ENCODE measurements at places on chromosomes 7 and 10. TPM values are rescaled to one million over a fixed set of nuclear protein-coding genes. Genes with fewer than 3 reads are reported as not detected.

GRCh38 chr10:70106958-70107791, 25.4 kb downstream of the AIFM2 start:
- no peaks in the 10 kb centered on the region for H3K4me1 ChIP-seq
- no peak overlapping the region for H3K27ac ChIP-seq
- peaks cover 8% of the 10 kb centered on the region for H3K27me3 ChIP-seq
- no peak overlapping the region for H3K4me3 ChIP-seq
- H3K36me3 ChIP-seq, result peaks cover 42% of the 10 kb centered on the region
- peak; percentile 73 for DNase-seq

- H3K4me3 ChIP-seq, result no peak overlapping the region
- no peaks in the 10 kb centered on the region for H3K27me3 ChIP-seq
- no peaks in the 10 kb centered on the region for H3K4me1 ChIP-seq
- no peak for DNase-seq
Measured at GRCh38 chr10:44647877-44648542, 263.1 kb upstream of the CXCL12 start.

DNA sequence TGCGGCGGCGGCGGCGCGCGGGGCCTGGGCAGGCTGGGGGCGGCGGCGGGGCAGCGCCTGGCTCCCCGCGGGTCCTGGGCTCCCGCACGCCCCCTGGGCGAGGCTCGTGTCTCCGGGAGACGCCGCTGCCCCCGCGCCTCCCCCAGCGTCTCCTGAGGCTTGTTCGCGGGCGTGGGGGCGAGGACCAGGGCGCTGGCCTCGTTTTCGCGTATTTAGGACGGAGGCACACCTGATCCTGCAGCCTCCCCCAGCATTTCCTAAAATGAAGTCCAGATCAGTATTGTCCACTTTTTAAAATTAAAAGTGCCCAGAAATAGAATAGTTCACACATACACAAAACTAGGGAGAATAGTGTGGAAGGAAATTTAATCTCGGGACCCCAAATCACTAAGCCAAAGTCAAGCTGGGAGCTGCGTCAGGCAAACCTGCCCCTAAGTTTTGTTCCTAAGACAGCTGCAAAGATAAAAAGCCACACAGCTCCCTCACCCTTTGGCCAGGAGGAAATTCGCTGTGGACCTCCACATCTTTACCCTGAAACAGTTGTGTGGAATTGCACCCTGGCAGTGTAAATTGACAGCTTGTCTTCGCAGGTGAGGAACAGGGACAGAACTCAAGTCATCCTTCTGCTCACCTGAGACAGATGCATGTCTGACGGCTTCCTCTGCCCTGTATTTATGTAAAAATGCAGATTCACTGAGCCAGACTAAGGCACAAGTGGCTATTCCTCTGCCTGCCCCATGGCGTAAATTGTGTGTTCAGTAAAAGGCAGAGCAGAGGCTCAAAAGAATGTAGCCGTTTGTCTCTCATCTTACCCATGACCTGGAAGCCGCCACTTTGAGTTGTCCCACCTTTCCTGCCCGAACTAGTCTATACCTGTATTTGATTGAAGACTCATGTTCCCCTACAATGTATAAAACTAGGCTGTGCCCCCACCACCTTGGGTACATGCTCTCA, 740 bp downstream of the GALNT11 start:
- H3K4me1 ChIP-seq, result peaks cover 7% of the 10 kb centered on the region
- H3K27ac ChIP-seq, result no peak overlapping the region
- DNase-seq, result no peak

The ATOH7 gene
- total RNA-seq, result 0.23 TPM

- no peak overlapping the region for H3K27ac ChIP-seq
- no peak overlapping the region for H3K4me3 ChIP-seq
- no peaks in the 10 kb centered on the region for H3K36me3 ChIP-seq
Measured at GRCh38 chr7:95636140-95636940, 40.0 kb upstream of the PDK4 start.

The HTR5A gene
- 0.08 TPM for total RNA-seq

DNA sequence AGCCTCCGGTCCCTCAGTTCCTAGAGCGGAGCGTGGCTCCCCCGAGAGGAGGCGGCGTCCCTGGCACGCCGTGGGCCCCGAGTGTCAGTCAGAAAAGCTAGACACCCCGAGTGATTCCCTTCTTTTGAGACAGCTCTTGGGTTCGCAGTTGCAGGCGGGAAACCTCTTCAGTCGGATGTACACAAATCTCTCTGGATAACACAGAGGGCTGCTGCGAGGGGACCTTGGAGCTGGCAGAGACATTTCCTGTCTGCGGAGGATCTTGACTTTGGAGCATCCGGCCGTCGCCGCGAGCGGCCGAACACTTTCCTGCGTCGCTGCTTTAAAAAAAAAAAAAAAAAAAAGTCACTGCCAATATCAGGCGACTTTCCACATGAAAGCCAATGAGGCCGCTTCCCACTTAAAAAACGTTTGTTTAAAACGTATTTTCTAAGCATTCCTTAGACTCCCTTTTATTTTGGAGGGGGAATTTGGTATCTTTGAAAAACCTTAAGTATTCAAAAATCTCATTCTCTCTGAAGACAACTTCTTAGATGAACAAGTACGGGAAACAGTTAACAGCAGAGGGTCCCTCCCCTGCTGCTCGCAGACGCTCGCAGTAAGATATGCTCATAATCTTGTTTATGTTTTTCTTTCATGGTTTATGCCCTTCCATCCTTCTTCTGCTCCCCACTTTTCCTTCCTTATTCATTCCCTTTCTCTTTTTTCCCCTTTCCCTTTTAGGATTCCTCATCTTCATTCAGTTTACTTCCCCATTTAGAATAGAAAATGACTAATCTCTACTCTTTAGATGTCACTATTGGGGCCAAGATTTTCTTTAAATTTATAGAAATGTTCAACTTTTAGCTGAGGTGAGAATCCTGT, 10.0 kb downstream of the HHEX start:
- peaks cover 46% of the 10 kb centered on the region for H3K4me1 ChIP-seq
- peak; percentile 50 for DNase-seq
- H3K4me3 ChIP-seq, result peak overlapping the region; percentile 62
- H3K36me3 ChIP-seq, result peaks cover 11% of the 10 kb centered on the region
- peaks cover 9% of the 10 kb centered on the region for H3K27me3 ChIP-seq

The CPEB3 gene
- total RNA-seq, result 2.4 TPM

DNA sequence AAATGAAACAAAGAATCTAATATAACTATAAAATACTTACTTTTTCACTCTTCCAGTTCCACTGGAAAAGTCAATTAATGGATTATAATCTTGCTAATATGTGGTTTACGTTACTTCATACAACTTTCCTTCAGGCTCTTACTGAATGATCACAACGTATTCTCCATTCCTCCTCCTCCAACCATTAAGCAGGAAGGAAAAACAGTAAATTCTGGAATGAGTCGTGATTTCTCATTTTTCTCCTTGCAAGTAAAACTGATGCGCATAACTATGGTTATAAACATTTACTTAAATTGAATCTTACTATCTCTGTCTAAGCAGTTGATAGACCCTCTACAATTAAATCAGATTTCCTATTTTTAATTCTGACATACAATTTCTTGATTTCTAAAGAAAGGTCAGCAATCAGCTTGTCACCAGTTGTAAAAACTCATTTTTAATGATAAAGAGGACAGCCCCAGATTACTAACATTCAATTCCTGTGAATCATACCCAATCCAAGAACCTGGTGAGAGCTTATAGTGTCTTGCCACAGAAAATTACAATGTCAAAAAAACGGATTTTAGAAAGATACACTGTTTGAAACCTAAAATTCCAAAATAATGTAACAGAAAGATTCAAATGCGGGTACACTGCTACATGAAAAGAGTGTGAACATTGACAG, 64.3 kb downstream of the EZH2 start:
- DNase-seq, result no peak
- H3K27ac ChIP-seq, result no peak overlapping the region
- H3K4me3 ChIP-seq, result no peak overlapping the region

- H3K4me1 ChIP-seq, result peaks cover 22% of the 10 kb centered on the region
- H3K27me3 ChIP-seq, result peaks cover 12% of the 10 kb centered on the region
- peaks cover 6% of the 10 kb centered on the region for H3K36me3 ChIP-seq
- peak overlapping the region; percentile 100 for H3K27ac ChIP-seq
Measured at GRCh38 chr7:23530405-23530804, 1.4 kb downstream of the TRA2A start.

- H3K4me3 ChIP-seq, result no peak overlapping the region
- H3K27me3 ChIP-seq, result no peaks in the 10 kb centered on the region
- no peak for DNase-seq
Measured at GRCh38 chr10:19745672-19746071, 70.6 kb upstream of the PLXDC2 start.

GRCh38 chr7:101299511-101300464, 21.8 kb downstream of the IFT22 start:
- peaks cover 4% of the 10 kb centered on the region for H3K27me3 ChIP-seq
- no peak overlapping the region for H3K27ac ChIP-seq
- H3K4me3 ChIP-seq, result no peak overlapping the region

The DOCK1 gene
- 116 TPM for total RNA-seq

DNA sequence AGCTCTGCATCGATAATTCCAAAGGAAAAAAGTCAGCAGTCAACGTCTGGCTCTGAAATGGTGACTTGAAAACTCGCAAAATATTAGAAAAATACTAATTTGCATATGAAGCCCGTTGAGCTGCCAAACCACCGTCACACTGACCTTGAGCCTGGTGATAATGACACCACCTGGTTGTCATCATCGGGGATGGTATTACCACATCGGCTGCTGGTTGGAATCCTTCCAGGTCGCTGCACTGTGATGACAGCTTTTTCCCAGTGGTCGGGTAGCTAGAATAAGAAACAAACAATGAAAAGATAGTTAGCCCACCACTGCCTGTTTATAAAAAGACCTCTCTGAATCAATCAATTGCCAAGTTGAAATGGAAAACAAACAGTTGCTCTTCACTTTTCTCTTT, 41.6 kb downstream of the LAMB1 start:
- peaks cover 72% of the 10 kb centered on the region for H3K36me3 ChIP-seq
- H3K4me3 ChIP-seq, result peak overlapping the region; percentile 30
- no peak overlapping the region for H3K27ac ChIP-seq
- peaks cover 11% of the 10 kb centered on the region for H3K27me3 ChIP-seq
- H3K4me1 ChIP-seq, result no peaks in the 10 kb centered on the region

The CAMK1D gene
- total RNA-seq, result 4.1 TPM

DNA sequence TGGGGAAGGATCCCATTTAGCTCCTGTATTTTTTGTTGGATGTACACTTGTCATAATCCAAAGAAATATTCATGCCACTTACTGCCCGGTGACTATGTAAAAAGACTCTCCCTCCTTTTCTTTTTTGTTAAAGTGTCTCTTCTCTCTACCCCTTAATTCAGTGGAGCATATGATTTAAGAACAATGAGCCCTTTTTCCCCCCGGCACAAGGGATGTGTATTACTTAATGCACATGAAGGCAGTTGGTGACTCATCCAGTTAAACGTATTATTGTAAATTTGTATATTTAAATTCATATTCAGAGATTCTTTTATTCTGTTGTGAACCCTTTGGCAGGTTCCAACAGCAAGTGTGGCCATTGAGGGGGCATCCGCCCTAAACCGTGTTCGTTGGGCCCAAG, 241.9 kb downstream of the SLC25A13 start:
- H3K4me3 ChIP-seq, result no peak overlapping the region
- no peaks in the 10 kb centered on the region for H3K36me3 ChIP-seq
- H3K4me1 ChIP-seq, result peaks cover 12% of the 10 kb centered on the region
- no peak overlapping the region for H3K27ac ChIP-seq

The DNMBP gene
- total RNA-seq, result 21.8 TPM

The MICU1 gene
- 39.9 TPM for total RNA-seq

GRCh38 chr10:71339796-71340589, 20.9 kb downstream of the SLC29A3 start:
- H3K4me1 ChIP-seq, result peaks cover 39% of the 10 kb centered on the region
- H3K4me3 ChIP-seq, result no peak overlapping the region
- peak overlapping the region; percentile 57 for H3K27ac ChIP-seq
- DNase-seq, result no peak
- peaks cover 1% of the 10 kb centered on the region for H3K36me3 ChIP-seq
- peaks cover 3% of the 10 kb centered on the region for H3K27me3 ChIP-seq

GRCh38 chr10:113381981-113382509, 170.8 kb upstream of the HABP2 start:
- no peaks in the 10 kb centered on the region for H3K36me3 ChIP-seq
- DNase-seq, result peak; percentile 25
- H3K4me1 ChIP-seq, result peaks cover 44% of the 10 kb centered on the region
- peak overlapping the region; percentile 44 for H3K4me3 ChIP-seq

The ITPRID1 gene
- total RNA-seq, result not detected

GRCh38 chr10:8129438-8129837, 75.0 kb downstream of the GATA3 start:
- no peaks in the 10 kb centered on the region for H3K36me3 ChIP-seq
- H3K27me3 ChIP-seq, result no peaks in the 10 kb centered on the region
- H3K4me3 ChIP-seq, result no peak overlapping the region
- no peaks in the 10 kb centered on the region for H3K4me1 ChIP-seq
- no peak overlapping the region for H3K27ac ChIP-seq

- no peak overlapping the region for H3K4me3 ChIP-seq
- peaks cover 4% of the 10 kb centered on the region for H3K36me3 ChIP-seq
- H3K27me3 ChIP-seq, result peaks cover 3% of the 10 kb centered on the region
- H3K4me1 ChIP-seq, result no peaks in the 10 kb centered on the region
- no peak for DNase-seq
- no peak overlapping the region for H3K27ac ChIP-seq
Measured at GRCh38 chr7:140526214-140526613, 46.9 kb upstream of the MKRN1 start.

The EVX1 gene
- total RNA-seq, result 0.51 TPM

GRCh38 chr7:158957510-158957906, 101.2 kb downstream of the DYNC2I1 start:
- H3K36me3 ChIP-seq, result peaks cover 3% of the 10 kb centered on the region
- no peak overlapping the region for H3K27ac ChIP-seq
- H3K4me3 ChIP-seq, result no peak overlapping the region
- H3K27me3 ChIP-seq, result peaks cover 5% of the 10 kb centered on the region
- peaks cover 9% of the 10 kb centered on the region for H3K4me1 ChIP-seq

GRCh38 chr10:74227697-74228424, 76.8 kb downstream of the ADK start:
- no peaks in the 10 kb centered on the region for H3K36me3 ChIP-seq
- no peak overlapping the region for H3K4me3 ChIP-seq
- peak overlapping the region; percentile 90 for H3K27ac ChIP-seq
- H3K27me3 ChIP-seq, result no peaks in the 10 kb centered on the region
- no peak for DNase-seq
- H3K4me1 ChIP-seq, result peaks cover 8% of the 10 kb centered on the region

The SNX13 gene
- total RNA-seq, result 34.3 TPM

DNA sequence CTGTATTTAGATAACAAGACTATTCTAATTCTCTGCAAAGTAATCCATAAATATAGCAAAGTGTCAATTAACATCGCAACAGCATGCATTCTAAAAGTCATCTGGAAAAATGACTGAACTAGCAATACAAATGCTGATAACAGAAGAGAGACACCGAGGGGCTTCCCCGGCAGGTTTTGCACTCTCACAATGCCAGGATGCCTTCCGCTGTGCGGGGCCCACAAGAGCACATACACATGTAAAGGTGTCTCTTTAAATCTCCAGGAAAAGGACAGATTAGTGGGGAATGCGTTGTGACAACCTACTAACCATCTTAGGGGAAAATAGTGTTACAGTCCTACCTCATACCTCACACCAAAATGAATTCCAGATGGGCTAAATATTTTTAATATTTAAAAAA, 86.9 kb downstream of the CXCL12 start:
- no peaks in the 10 kb centered on the region for H3K27me3 ChIP-seq
- H3K4me1 ChIP-seq, result no peaks in the 10 kb centered on the region
- H3K4me3 ChIP-seq, result no peak overlapping the region

The ATG9B gene
- 0.85 TPM for total RNA-seq

The OPN1SW gene
- total RNA-seq, result not detected

- H3K27me3 ChIP-seq, result peaks cover 24% of the 10 kb centered on the region
- H3K4me1 ChIP-seq, result peaks cover 52% of the 10 kb centered on the region
- no peak for DNase-seq
- no peak overlapping the region for H3K4me3 ChIP-seq
- no peak overlapping the region for H3K27ac ChIP-seq
Measured at GRCh38 chr10:70475661-70476060, 2.9 kb upstream of the PALD1 start.

GRCh38 chr10:63515002-63515763, 6.0 kb upstream of the REEP3 start:
- no peaks in the 10 kb centered on the region for H3K36me3 ChIP-seq
- H3K4me1 ChIP-seq, result peaks cover 21% of the 10 kb centered on the region
- peak overlapping the region; percentile 90 for H3K27ac ChIP-seq
- peaks cover 4% of the 10 kb centered on the region for H3K27me3 ChIP-seq
- no peak overlapping the region for H3K4me3 ChIP-seq

The SSC4D gene
- 15.6 TPM for total RNA-seq
